ENCODE measurements at places on chromosomes 4 and X.
A peak's percentile ranks its signal among the peaks of the same experiment; 100 is the strongest.

DNA sequence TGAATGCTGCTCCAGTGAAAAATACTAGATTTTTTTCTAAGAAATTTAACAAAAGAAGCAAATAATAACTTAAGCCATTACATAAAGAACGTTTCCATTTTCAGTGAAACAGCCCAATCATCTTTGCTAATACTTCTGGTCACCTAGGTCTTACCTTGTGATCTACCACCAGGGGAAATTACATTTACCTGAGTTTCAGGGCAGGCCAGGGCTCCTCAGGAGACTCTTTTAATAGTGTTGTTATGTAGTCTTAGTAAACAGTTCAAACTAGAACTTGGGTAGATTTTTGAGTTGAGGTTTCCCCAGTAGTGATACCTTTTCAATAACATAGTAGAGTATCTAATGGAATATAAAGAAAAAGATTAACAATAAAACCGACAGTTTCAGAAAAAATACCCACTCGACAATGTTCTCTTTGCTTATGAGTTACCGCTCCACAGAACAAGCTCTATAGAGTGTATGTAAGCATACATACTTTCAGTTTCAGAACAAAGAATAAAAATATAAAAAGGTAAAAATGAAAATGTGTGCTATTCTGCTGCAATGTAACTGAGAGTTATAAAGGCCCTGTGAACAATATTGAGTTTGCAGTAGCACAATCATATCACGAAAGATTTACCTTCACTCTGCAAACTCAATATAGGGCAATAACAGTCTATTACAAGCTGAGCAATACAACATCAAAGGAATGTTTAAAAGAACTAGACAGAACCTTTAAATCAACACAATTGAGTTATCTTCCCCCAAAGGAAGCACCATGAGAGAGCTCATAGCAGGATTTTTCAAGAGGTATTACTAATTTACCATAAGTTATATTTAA, 165.8 kb downstream of the ATOH1 start:
- no peak for DNase-seq

DNA sequence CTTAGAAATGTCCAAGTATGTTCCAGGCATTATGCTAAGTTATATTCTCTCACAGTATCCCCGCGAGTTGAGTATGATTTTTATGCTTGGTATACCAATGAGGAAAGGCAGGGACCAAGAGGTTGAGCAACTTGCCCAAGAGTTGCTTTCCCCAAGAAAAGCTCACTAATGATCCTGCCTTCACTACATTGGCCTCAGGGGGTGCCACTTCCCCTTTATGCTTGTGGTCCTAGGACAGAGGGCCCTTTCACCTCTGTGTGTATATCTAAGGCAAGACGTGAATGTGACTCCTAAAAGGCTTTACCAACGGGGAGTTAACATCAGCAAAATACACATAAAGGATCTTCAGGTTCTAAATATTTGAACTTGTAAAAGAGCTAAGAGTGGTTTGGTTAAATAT, 164.4 kb upstream of the CPEB2 start:
- DNase-seq: peak; percentile 44

GRCh38 chr4:144740316-144740715, 94.4 kb downstream of the HHIP start:
- no peak for DNase-seq

DNA sequence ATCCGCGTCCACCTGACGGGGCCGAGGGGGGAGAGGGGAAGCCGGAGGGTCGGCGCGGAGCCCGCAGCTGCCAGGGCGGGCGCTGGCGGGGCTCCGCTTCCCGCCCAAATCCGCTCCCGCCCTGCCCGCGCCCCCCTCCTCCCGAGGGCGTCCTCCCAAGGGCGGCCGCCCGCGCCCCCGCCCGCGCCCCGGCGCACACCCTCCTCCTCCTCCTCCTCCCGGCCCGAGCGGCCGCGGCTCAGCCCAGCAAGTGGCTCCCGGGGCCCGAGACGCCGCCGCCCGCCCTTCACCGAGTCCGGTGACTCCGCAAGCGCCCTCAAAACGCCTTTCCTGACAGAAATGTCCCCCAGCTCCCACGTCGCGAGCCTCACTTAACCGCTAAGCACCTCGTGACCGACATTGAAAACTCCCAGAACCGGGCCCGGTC, 487 bp downstream of the HMGB2 start:
- no peak for DNase-seq

All from Kasumi-1 (cell line).